ENCODE measurements at places on chromosomes 6 and 20. TPM values are rescaled to one million over a fixed set of nuclear protein-coding genes. Genes with fewer than 3 reads are reported as not detected.

Gene SAMHD1
- 45.9 TPM for total RNA-seq

Gene KIF25
- not detected for total RNA-seq

Gene SYCP2
- 3.7 TPM for total RNA-seq

Gene ZNFX1
- total RNA-seq, result 13.6 TPM

Gene ACSS1
- total RNA-seq, result 8.9 TPM

Gene PRDM1
- total RNA-seq, result 1.6 TPM

Gene GRM1
- total RNA-seq, result under 0.01 TPM

Gene C6orf141
- total RNA-seq, result 2.1 TPM

Gene GLP1R
- total RNA-seq, result not detected

Gene NR2E1
- total RNA-seq, result not detected

Gene NT5DC1
- total RNA-seq, result 2.6 TPM
